ENCODE measurements at places on chromosomes 5 and 9. TPM values are rescaled to one million over a fixed set of nuclear protein-coding genes. Genes with fewer than 3 reads are reported as not detected.

DNA sequence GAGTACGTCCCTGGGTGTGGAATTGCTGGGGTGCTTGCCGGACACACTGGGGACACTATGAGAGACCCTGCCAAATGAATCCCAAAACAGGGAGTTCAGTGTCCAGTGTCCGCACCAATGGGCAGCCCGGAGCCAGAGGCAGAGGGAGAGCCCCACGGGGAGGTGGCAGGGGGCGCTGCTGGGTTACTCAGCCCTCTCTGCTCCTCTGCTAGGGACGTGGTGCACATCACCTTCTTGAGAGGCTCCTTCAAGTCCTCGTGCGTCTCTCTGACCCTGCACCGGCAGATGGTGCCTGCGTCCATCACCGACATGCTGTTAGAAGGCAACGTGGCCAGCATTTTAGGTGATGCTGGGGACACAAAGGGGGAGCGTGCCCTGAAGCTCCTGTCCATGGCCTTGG, 20.8 kb downstream of the STKLD1 start:
- H3K4me1 ChIP-seq, result no peaks in the 10 kb centered on the region
- H3K36me3 ChIP-seq, result no peaks in the 10 kb centered on the region
- H3K4me3 ChIP-seq, result no peak overlapping the region
- H3K27ac ChIP-seq, result no peak overlapping the region
- DNase-seq, result no peak

GRCh38 chr9:129654554-129655040, 10.8 kb upstream of the PRRX2 start:
- H3K27ac ChIP-seq, result no peak overlapping the region
- peaks cover 2% of the 10 kb centered on the region for H3K27me3 ChIP-seq
- H3K4me1 ChIP-seq, result no peaks in the 10 kb centered on the region
- H3K36me3 ChIP-seq, result no peaks in the 10 kb centered on the region

DNA sequence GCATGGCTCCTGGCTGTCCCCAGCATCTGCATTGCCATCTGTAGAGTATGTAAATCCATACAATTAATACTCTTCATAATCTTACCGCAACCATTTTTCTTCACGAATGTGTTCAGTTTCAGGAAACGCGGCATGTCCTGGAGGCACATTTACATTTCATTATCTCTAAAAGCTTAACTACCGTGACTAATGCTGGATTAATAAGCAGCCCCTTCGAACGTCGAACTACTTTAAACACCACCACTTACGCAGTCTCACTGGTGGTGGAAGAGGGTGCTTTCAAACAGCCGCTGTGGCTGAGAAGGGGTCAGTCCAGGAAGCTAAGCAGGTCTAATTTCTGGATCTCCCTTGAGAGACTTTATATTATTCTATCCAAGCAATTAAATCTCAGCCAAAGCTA, 85.6 kb downstream of the C5orf15 start:
- H3K27me3 ChIP-seq, result peaks cover 6% of the 10 kb centered on the region
- H3K27ac ChIP-seq, result no peak overlapping the region
- H3K4me3 ChIP-seq, result no peak overlapping the region
- H3K36me3 ChIP-seq, result no peaks in the 10 kb centered on the region
- DNase-seq, result no peak
- H3K4me1 ChIP-seq, result no peaks in the 10 kb centered on the region

GRCh38 chr5:7586480-7586879, 190.5 kb downstream of the ADCY2 start:
- DNase-seq, result no peak
- H3K27ac ChIP-seq, result no peak overlapping the region
- no peak overlapping the region for H3K4me3 ChIP-seq
- no peaks in the 10 kb centered on the region for H3K36me3 ChIP-seq

GRCh38 chr5:110203661-110204060, 513.9 kb downstream of the MAN2A1 start:
- no peak overlapping the region for H3K4me3 ChIP-seq
- DNase-seq, result no peak
- H3K27ac ChIP-seq, result no peak overlapping the region
- H3K27me3 ChIP-seq, result no peaks in the 10 kb centered on the region

GRCh38 chr9:109463924-109464625, 34.0 kb downstream of the PTPN3 start:
- peaks cover 71% of the 10 kb centered on the region for H3K4me1 ChIP-seq
- no peak overlapping the region for H3K4me3 ChIP-seq
- peak; percentile 29 for DNase-seq
- no peaks in the 10 kb centered on the region for H3K36me3 ChIP-seq

GRCh38 chr5:55626790-55627189, 85.3 kb downstream of the SLC38A9 start:
- H3K4me3 ChIP-seq, result no peak overlapping the region
- H3K27ac ChIP-seq, result no peak overlapping the region
- H3K27me3 ChIP-seq, result no peaks in the 10 kb centered on the region

DNA sequence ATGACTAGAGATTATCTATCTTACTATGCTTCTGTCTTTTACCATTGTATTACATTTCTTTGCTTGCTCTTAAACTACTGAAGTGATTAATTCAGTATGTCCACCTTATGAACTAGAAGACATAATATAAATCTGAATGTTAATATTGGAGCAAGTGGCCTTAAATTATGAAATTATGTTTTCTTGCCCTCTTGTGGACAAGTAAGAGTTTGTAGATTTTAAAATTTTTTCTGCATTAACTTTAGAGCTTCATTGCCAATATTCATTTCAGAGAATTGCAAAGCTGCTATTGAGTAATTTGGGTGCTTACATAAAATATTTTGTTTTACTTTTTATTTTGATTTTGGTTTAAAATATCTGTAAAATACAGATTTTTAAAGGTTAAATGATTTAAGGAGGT, 55.3 kb downstream of the RANBP17 start:
- no peaks in the 10 kb centered on the region for H3K4me1 ChIP-seq
- no peaks in the 10 kb centered on the region for H3K36me3 ChIP-seq
- DNase-seq, result no peak
- H3K4me3 ChIP-seq, result no peak overlapping the region
- no peak overlapping the region for H3K27ac ChIP-seq
- H3K27me3 ChIP-seq, result peaks cover 5% of the 10 kb centered on the region

DNA sequence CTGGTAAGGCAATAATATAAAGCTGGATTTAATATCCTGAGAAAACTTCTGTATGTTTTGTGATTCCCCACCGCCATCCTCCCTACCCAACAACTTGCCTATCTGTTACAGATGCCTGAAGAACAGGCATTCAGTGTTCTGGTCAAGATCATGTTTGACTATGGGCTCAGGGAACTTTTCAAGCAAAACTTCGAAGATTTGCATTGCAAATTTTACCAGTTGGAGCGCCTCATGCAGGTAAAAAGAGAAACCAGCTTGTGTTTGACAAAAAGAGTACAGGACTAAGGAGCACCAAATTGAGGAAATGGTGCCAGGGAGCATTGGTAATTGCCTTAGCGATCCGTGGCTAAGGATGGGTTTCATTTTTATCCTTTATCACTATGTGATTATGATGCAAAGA, 40.0 kb downstream of the GPR21 start:
- no peak overlapping the region for H3K4me3 ChIP-seq
- H3K36me3 ChIP-seq, result peaks cover 9% of the 10 kb centered on the region
- H3K27me3 ChIP-seq, result no peaks in the 10 kb centered on the region
- no peak for DNase-seq

- H3K4me3 ChIP-seq, result no peak overlapping the region
- H3K27ac ChIP-seq, result no peak overlapping the region
- no peak for DNase-seq
- H3K27me3 ChIP-seq, result no peaks in the 10 kb centered on the region
These were observed 166.7 kb downstream of the PAPPA start for GRCh38 chr9:116320290-116320689.

DNA sequence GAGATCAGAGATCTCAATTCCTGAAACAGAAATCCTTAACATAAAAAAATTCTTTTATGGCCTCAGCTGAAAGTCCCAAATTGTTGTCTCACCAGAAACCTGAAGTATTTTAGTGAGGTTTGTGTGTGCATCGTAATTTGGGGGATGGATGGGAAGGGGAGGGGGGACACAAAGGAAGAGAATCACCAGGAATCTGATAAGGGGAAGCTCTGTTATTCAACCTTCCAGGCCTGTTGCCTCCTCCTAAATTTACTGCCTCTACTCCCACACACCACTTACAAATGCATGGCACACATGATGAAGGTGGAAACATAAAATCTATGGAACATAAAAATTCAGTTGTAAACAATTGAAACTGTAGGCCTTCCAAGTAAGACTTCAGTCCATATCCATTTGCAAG, 97.7 kb downstream of the NPR3 start:
- H3K27ac ChIP-seq, result no peak overlapping the region
- no peak for DNase-seq
- H3K36me3 ChIP-seq, result no peaks in the 10 kb centered on the region

- no peaks in the 10 kb centered on the region for H3K36me3 ChIP-seq
- H3K27ac ChIP-seq, result no peak overlapping the region
- H3K27me3 ChIP-seq, result no peaks in the 10 kb centered on the region
These were observed 270.5 kb downstream of the OSTF1 start for GRCh38 chr9:75358846-75359245.

GRCh38 chr5:40429258-40430100, 250.2 kb upstream of the PTGER4 start:
- H3K27me3 ChIP-seq, result no peaks in the 10 kb centered on the region
- H3K4me3 ChIP-seq, result peak overlapping the region; percentile 48
- H3K4me1 ChIP-seq, result peaks cover 54% of the 10 kb centered on the region
- peak overlapping the region; percentile 88 for H3K27ac ChIP-seq
- DNase-seq, result no peak

GRCh38 chr9:16172796-16173195, 620.0 kb downstream of the CCDC171 start:
- no peaks in the 10 kb centered on the region for H3K36me3 ChIP-seq
- H3K4me3 ChIP-seq, result no peak overlapping the region
- H3K27me3 ChIP-seq, result no peaks in the 10 kb centered on the region
- no peak for DNase-seq
- no peak overlapping the region for H3K27ac ChIP-seq

- peak overlapping the region; percentile 96 for H3K27ac ChIP-seq
- H3K4me3 ChIP-seq, result peak overlapping the region; percentile 93
- peaks cover 35% of the 10 kb centered on the region for H3K4me1 ChIP-seq
- peaks cover 16% of the 10 kb centered on the region for H3K36me3 ChIP-seq
These were observed 143.0 kb downstream of the SMARCA2 start for GRCh38 chr9:2158111-2158610.

DNA sequence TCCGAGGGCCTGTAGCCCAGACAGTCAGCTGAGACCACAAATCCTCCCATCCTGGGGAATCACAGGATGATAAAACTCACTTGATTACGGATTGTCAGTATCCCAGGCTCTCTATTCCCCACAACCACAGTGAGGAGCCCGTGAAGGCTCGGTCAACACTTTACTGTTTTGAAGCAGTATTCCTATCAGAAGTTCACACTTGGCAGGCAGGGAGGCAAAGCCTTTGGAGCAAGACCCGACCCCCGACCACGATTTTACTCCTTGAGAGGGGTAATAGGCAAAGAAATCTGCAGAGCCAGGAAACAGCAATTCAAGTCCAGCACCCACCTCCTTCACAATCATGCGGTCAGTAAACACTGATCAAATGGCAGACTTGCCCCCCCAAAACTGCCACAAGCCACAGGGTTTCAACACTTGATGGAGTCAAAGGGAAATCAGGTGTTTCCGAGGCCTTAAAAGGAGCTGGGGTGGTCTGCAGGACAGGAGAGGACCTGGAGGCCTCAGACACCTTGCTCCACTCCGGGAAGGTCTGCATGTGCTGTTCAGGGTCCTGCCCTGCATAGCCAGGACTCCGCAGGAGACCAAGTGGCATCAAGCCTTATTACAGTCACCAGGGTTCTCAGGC, 25.2 kb downstream of the BICD2 start:
- H3K4me1 ChIP-seq, result peaks cover 39% of the 10 kb centered on the region
- no peaks in the 10 kb centered on the region for H3K36me3 ChIP-seq
- H3K27me3 ChIP-seq, result no peaks in the 10 kb centered on the region
- no peak overlapping the region for H3K4me3 ChIP-seq
- H3K27ac ChIP-seq, result no peak overlapping the region
- no peak for DNase-seq

- no peaks in the 10 kb centered on the region for H3K4me1 ChIP-seq
- no peaks in the 10 kb centered on the region for H3K27me3 ChIP-seq
- H3K36me3 ChIP-seq, result no peaks in the 10 kb centered on the region
- H3K4me3 ChIP-seq, result no peak overlapping the region
- no peak for DNase-seq
These were observed 26.3 kb downstream of the SEMA5A start for GRCh38 chr5:9519537-9519936.

DNA sequence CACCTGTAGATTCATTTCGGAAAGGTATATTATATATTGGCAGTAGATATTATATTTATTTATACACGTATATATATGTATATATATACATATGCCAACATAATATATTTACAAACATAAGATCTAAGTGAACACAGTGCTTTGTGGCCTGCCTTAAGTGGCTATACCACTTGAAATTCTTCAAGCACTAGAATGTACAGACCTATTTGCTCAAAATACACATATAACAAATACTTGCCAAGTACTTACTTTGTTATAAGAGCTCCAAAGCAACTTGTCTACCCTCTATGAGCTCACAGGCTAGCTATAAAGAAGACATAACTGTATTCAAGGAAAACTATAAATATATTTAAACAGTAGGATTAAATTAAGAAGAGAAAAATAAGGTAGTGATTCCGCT, 33.6 kb upstream of the SLC36A1 start:
- no peaks in the 10 kb centered on the region for H3K4me1 ChIP-seq
- no peaks in the 10 kb centered on the region for H3K36me3 ChIP-seq
- H3K4me3 ChIP-seq, result no peak overlapping the region
- no peak overlapping the region for H3K27ac ChIP-seq
- DNase-seq, result no peak

GRCh38 chr9:115593587-115594091, 475.7 kb upstream of the TNC start:
- DNase-seq, result no peak
- H3K4me1 ChIP-seq, result no peaks in the 10 kb centered on the region
- H3K36me3 ChIP-seq, result no peaks in the 10 kb centered on the region
- H3K27ac ChIP-seq, result no peak overlapping the region
- H3K27me3 ChIP-seq, result peaks cover 12% of the 10 kb centered on the region

The PCDHGB4 gene
- total RNA-seq, result 0.18 TPM

The FIBCD1 gene
- not detected for total RNA-seq

The EPB41L4A gene
- total RNA-seq, result not detected

The FAM153A gene
- total RNA-seq, result 6.3 TPM

The PCDHGA6 gene
- 0.42 TPM for total RNA-seq

The INSL6 gene
- total RNA-seq, result not detected

The CMYA5 gene
- total RNA-seq, result 0.15 TPM

The SPAAR gene
- total RNA-seq, result not detected

The S1PR3 gene
- 3.0 TPM for total RNA-seq

The HSPA5 gene
- 242 TPM for total RNA-seq

The PANK3 gene
- total RNA-seq, result 81.5 TPM

The ROR2 gene
- total RNA-seq, result 1.6 TPM

The PPP2R2B gene
- not detected for total RNA-seq

Data from activated T-helper 1 cell treated with anti-CD3 and anti-CD28 coated beads, Interleukin-12 subunit alpha, Interleukin-12 subunit beta, Interleukin-2, Interleukin-4 antibody, amounts not matched to agents 30 ng/mL and 10 ng/mL and 1 ng/mL, durations not matched to agents 14 hours and 24 hours and 36 hours (primary cell).